ENCODE measurements at places on chromosomes 11 and 22.
A peak's percentile ranks its signal among the peaks of the same experiment; 100 is the strongest.

DNA sequence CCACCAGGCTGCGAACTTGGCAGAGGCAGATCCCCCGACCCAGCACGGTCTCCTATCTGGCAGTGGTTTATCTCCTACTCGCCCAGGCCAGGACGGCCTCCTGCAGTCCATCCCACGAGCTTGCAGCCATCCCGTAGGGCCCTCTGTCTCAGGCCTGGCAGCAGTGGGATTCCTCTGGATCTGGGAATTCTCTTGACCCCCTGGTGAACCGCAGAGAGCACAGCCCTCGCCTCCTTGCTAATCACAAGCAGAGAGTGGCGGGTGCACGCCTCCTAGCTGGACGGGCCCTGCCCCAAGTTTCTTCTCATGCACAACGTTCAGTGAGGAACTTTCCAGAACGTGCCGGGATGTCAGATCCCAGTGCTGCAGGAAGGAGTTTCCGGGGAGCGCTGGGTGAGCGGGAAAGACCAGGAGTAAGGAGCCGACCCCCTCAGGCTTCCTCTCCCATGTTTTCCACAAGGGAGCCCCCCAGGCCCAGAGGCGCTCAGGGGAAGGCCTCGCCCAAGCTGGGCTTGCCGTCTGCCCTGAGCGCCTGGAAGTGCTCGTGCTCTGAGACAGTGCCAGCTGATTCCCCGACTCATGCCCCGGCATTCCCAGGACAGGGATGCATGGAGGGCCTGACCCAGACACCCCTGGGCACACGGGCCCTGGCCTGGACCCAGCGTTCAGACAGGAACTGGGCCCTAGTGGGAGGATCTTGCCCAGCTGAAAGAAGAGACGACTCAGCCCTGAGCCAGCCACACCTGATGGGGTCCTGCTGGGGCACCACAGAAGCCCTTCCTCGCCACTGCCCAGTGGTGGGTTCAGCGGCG lies 24.6 kb downstream of the IGF2 start:
- no peak for DNase-seq

DNA sequence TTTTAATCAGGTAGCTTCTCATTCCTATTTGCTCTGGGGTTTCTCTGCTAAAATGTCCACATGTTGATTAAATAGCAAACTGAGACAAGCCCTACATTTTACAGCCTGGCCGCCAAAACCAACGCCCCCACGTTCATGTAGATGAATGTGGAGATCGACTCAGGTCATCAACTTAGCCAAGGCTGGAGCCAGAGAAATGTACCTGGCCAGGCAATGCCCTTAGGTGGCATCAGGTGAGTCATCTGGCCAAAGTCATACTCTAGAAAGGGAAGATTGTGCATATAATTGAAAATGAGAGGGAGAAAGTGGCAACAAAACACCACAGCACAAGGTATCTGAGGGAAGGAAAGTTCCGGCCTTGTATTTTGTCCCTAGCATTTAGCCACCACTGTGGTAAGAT lies 37.1 kb upstream of the CCDC89 start:
- no peak for DNase-seq

- no peak for DNase-seq
Observed at GRCh38 chr11:44565953-44566949, 788 bp downstream of the CD82 start.

DNA sequence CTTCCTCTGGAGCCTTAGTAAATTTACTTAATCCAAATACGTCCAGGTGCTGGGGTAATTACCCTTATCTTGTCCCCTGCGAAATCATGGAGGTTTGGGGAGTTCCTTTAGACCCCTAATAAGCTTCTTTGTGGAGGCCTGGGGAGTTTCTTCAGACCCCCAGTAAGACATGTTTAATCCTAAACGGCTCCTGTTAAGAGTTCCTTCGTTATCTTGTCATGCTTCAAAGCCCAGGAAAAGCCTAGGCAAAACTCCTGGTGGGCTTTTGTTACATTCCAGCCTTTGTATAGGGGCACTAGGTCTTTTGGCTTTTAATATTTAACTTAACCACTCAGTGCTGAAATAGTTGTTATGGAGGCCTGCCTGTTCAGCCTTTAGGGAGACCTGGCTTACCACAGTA lies 18.1 kb upstream of the PAMR1 start:
- no peak for DNase-seq

GRCh38 chr11:68684385-68685356 lies at the start of gene GAL:
GAL (plus strand) TSS chr11:68684544; CDS start chr11:68684924, 380 bp downstream.
- DNase-seq, result no peak

- DNase-seq, result no peak
Observed at GRCh38 chr11:2535673-2536439, 91.0 kb downstream of the KCNQ1 start.

DNA sequence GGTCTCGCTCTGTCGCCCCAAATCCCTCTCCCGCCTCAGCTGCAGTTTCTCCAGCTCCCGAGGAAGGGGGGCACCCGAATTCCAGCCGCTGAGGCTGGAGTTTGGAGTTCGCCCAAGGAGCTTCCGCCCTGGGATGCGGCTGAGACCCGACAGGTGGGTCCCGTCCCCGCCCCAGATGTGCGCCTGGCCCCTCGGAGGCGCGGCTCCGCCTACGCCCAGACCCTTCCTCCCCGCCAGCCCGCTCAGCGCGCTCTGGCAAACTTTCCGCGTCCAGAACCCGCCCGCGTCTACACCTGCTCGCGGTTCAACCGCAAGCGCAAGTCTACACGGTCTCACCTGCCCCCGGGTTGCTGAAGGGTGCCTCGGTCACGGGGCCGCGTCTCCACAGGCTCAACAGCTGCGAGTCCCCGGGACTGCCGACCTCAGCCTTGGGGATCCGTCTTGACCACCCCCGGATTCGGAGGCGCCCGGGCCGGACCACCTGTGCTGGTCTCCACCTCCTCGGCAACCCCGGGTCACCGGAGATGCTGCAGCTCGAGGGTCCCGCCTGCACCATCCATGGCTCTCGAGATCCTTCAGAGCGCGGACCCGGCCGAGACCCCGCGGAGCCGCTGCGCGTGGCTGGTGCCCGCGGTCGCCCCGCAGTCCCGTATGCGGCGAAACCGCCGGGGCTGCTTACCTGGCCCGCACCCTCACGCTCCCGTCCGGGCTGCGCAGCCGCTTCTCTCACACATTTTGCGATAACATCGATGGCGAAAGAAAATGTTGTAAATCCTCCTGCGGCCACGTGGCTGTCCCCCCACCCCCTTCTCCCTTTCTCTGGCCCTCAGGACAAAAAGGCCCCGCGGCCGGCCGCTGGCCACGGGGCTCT lies 63.6 kb downstream of the NFAM1 start:
- peak; percentile 25 for DNase-seq

DNA sequence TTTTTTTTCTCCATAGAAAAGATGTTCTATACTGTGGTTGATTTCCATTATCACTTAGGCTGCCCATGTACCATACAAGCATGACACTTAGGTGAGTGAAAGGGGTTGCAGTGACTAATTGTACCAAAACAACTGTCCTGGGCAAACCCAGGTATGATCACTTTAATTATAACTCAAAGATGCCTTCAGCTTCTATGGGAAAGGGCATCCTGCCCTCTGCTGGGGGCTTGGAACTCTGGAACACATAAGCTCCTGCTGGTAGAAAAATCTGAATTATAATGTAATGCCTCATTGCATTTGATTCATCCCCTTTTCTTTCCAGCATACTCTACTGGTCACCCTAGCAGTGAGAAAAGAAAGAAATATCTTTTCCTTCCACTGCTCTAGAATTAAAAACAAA lies 206.3 kb downstream of the DDX10 start:
- no peak for DNase-seq

GRCh38 chr22:46457502-46458488 lies 79.6 kb downstream of the CELSR1 start:
- DNase-seq, result no peak

DNA sequence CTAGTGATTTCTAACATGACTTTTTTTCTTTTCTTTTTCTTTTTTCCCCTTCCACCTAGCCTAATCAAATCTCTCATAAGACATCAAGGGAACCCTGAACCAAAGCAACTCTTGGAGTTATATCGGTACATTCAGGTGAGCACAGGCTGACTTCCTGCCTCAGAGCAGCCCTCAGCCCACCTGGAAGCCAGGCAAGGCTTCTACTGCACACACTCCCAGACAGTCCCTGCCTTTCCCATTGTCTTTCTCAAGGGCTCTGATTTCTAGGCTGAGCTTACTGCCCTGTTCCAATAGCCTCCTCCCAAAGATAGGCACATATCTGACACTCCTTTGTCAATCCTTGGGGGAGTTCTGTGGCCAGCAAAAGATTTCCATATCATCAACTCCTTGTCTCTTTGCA lies 629.5 kb downstream of the NTM start:
- DNase-seq, result no peak

- no peak for DNase-seq
Observed at GRCh38 chr22:24001314-24001713, 3.9 kb downstream of the GSTT4 start.

- no peak for DNase-seq
Observed at GRCh38 chr22:19287076-19287707, 4.3 kb downstream of the CLTCL1 start.

DNA sequence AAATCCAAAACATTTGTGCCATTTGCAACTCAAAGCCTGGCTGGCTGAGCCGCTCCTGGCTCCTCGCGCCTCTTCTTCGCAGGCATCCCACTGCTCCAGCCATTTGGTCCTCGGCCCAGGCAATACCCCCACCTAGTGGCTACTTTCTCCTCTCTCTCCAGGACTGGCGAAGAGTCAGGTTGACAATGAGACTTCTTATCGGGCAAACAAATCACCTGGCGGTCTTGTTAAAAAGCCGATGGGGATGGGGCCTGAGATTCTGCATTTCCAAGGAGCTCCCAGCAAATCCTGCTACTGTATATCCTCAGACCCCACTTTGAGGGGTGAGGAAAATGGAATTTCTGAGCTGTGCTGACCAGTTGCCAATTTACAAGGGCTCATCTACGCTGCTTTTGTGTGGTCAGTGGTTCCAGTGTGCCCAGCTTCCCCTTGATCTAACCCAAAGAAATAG lies 89.0 kb downstream of the ISX start:
- DNase-seq, result no peak

GRCh38 chr11:79046366-79046765 lies 394.5 kb downstream of the TENM4 start:
- no peak for DNase-seq

DNA sequence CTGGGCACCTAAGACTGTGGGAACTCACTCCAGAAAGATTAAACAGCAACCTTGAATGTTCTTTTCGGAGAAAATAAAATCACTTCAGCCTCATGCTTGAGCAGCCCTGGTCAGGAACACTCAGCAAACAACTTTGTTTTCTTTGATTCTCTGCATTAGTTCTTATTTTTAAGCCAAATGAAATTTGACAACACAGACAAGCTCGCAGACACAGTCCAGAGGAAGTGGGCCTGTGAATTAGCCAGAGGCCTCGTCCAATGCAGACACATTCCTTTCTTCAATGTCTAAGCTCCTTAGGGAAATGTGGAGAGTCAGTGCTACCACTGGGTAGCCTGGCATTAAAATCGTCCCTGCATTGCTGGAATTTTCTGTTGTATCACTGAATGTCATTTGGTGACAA lies 62.9 kb upstream of the CSNK2A3 start:
- no peak for DNase-seq

DNA sequence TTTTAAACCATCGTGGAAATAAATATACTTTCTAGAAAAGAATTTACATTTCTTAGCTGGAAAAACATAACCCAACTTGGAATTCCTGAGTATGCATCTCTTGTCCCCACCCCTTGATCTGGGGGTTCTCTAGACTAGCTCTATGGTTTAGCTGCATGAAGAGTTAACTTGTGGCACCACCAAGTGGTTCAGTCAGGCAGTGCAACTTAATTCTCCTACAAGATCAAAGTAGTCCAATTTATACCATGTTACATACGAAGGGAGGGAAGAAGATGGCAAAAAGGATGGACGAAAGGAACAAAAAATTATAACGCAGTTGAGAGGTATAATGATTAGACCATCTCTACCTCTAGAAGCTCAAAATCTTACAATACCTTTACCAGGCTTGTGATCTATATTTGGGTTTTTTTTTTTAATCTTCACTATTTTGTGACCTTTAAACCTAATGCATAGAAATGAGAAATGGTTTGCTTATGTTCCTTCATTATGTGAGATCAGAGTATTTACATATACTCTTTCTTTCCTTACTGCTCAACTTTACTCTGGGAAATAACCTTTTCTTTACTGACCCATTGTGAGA lies 28.5 kb upstream of the ALKBH3 start:
- no peak for DNase-seq
